ENCODE measurements at places on chromosomes 2 and 18. TPM values are rescaled to one million over a fixed set of nuclear protein-coding genes. Genes with fewer than 3 reads are reported as not detected.

SCN7A gene
- 7.9 TPM for total RNA-seq

OR6B2 gene
- total RNA-seq = not detected

GRCh38 chr18:35581898-35582641 is 530 bp downstream of the GALNT1 start:
- no peaks in the 10 kb centered on the region for H3K36me3 ChIP-seq
- no peaks in the 10 kb centered on the region for H3K27me3 ChIP-seq
- DNase-seq = no peak
- H3K4me1 ChIP-seq = no peaks in the 10 kb centered on the region
- H3K27ac ChIP-seq = peak overlapping the region; percentile 44

DNA sequence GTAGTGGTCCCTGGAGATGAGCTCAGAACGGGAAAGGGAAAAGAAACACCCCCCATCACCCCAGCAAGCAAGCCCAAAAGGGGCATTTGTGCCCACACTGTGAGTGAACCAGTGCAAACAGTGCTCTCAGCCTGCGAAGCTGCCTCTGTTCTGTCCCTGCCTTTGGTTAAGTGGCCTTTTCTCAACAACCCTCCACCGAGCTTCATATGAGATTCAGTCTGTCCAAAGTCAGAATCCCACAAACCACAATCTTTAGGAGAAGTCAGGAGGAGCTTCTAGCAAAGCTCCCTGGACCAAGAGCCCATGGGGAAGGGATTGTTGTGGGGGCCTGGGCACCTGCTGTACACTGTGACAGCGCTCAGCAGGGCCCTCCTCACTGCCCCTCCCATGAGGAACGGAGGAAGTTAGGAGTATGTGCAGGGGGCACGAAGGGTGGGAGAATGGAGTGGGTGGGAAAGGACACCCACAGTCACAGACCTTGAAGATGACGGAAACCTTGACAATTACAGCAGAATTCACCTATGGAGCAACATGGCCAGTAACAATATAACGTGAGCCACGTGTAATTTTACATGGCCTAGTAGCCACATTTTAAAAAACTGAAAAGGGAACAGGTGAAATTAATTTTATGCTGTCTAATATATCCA is 119.5 kb downstream of the SMAD7 start:
- H3K4me1 ChIP-seq = no peaks in the 10 kb centered on the region
- no peak for DNase-seq
- no peak overlapping the region for H3K27ac ChIP-seq
- no peak overlapping the region for H3K4me3 ChIP-seq

GKN2 gene
- not detected for total RNA-seq

DNA sequence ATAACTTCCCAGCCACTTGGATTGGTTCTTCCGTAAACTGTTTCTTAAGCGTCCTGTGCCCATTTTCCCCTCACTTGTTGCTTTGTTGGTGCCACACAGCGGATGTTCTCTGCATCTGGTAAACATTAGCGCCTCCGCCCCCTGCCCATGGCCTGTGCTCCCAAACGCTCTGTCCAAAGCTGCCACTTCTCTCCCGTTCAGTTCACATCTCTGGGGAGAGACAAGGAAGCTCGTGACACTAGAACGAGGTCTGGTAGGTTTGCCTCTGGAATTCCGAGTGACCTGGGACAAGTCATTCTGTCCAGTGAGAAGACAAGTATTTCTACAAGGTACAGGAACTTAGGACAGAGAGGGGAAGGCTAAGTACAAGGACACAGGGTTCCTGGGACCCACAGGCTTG is 9.4 kb downstream of the COPS9 start:
- H3K27me3 ChIP-seq = no peaks in the 10 kb centered on the region
- H3K4me3 ChIP-seq = no peak overlapping the region
- H3K36me3 ChIP-seq = peaks cover 14% of the 10 kb centered on the region

GRCh38 chr2:233142355-233142897 is 82.3 kb downstream of the INPP5D start:
- H3K27me3 ChIP-seq = no peaks in the 10 kb centered on the region
- no peak overlapping the region for H3K4me3 ChIP-seq
- no peak overlapping the region for H3K27ac ChIP-seq
- peaks cover 3% of the 10 kb centered on the region for H3K36me3 ChIP-seq
- DNase-seq = no peak
